MCF 10A (cell line): ENCODE measurements at places on chromosomes 2 and 18. TPM values are rescaled to one million over a fixed set of nuclear protein-coding genes. Genes with fewer than 3 reads are reported as not detected.
A peak's percentile ranks its signal among the peaks of the same experiment; 100 is the strongest.

- DNase-seq = peak; percentile 70
Observed at GRCh38 chr2:47219970-47220369, 64.9 kb upstream of the STPG4 start.

Gene TP53I3
- 81.8 and 99.8 TPM in 2 replicates for total RNA-seq

DNA sequence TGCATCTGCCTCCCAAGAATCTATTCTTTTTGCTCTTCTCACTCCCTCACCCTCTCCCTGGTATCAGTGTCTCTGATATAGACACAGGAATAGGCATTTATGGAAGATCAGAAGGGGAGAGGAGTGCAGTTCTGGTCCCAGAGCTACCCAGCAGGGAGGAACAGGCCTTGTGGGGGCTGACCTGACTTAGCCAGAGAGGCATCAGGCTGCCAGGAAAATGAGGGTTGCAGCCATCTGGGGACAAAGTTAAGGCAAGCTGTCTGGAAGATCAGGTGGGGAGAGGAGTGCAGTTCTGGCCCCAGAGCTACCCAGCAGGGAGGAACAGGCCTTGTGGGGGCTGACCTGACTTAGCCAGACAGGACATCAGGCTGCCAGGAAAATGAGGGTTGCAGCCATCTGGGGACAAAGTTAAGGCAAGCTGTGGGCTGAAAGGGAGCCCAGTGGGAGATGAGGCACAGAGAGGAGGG, 69.9 kb upstream of the HK2 start:
- no peak for DNase-seq

DNA sequence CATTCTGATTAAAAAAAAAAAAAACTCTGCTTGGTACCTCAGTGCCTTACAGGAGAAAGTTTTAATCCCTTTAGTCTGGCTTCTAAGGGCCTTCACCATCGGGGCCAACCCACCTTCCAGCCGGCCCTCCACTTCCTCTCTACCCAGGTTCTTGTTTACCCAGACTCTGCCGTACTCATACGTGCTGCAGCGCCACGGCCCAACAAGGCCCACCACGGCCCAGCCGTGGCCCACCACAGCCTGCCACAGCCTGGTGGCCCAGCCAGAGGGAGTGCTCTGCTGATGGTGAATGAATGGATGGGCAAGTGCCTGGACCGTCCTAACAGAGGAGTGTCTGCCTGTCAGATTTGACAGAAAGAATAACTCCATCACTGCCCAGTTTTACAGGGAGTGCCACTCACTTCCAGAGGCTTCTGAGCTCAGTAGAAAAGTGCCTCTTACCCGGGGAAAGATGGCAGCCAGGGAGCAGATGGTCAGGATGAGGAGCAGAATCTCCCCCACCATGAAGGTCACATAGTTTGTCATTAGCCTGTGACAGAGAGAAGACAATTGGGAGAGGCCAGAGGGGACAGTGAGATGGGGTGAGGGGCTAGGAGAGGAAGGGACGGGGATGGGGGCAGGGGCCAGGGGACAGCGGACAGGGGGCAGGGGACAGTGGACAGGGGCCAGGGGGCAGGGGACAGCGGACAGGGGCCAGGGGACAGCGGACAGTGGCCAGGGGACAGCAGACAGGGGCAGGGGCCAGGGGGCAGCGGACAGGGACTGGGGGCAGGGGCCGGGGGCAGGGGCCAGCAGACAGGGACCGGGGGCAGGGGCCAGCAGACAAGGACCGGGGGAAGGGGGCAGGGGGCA, 38.2 kb downstream of the CENPO start:
- no peak for DNase-seq

Gene NRBP1
- 79.5 and 97.3 TPM in 2 replicates for total RNA-seq

Gene TMSB10
- 3,313 and 3,349 TPM in 2 replicates for total RNA-seq

Gene GTF2A1L
- not detected in 2 replicates for total RNA-seq

DNA sequence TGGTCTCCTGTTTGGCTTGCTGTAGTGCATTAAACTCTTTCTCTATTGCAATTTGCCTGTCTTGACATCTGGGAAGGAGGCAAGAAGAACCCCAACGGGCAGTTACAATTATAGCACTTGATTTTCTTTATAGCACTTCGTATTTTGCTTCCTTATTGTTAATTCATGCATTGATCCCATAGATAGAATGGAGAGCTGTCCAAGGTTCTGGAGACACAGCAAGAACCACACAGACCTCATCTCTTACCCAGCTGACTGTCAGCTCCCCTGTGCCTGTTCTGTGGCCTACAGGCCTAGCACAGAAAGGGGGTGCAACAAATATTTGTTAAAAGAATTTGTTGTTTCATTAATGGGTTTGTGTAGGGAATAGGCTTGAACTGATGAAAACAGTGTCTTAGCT, 194.3 kb downstream of the GALNT1 start:
- peak; percentile 49 for DNase-seq

Gene C2orf66
- total RNA-seq = 0.61 and 0.98 TPM in 2 replicates

- DNase-seq = no peak
Observed at GRCh38 chr18:74982946-74983635, 225.8 kb downstream of the PTGR3 start.

Gene CPO
- total RNA-seq = not detected in 2 replicates

GRCh38 chr2:63486861-63487290, 101.4 kb downstream of the WDPCP start:
- peak; percentile 2 for DNase-seq

DNA sequence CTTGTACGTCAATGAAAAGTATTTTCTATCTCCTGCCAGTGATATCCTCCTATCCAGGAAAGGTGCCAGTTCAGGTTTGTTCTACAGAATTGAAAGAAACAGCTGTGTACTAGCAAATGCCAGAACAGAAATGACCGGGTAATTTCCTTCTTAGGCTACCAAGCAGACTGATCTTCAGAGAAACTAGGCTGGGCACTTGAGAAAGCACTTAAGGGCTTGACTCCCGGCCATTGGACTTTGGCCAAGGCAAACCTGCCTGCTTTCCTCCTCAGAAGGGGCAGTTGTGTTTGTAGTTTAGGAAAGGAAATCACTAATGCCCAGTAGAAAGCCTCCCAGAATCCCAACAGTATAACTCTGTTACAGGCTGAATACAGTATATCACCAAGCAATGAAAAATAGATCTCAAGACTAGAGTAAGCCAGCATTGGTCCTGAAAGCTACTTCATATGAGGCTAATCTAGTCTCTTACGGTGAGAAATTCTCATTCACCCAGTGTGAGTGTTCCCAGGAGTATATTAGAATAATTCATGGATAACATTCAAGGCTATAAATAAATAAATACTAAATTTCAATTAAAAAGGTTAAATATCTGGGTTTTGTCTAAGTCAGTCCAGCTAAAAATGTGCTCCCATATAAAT, 43.0 kb upstream of the COL5A2 start:
- DNase-seq = peak; percentile 63

Gene NEU2
- total RNA-seq = not detected in 2 replicates

DNA sequence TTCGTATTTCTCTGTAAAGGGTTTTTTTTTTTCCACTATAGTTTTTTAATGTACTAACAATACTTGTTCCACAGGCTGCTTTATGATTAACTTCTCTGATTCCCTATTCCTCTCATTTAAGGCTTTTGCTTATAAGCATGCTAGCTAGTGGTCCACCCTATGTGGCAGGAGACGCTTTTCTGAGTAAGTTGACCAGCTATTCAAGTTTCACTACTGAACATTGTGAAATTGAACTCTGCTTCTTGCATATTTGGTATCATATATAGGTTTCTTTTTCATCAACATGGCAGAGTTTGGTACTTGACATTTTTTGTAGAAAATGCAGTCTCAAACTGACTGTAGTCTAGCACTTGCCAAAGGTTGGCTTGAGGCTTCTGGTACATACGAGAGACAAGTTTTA, 74.2 kb downstream of the OTX1 start:
- DNase-seq = no peak

DNA sequence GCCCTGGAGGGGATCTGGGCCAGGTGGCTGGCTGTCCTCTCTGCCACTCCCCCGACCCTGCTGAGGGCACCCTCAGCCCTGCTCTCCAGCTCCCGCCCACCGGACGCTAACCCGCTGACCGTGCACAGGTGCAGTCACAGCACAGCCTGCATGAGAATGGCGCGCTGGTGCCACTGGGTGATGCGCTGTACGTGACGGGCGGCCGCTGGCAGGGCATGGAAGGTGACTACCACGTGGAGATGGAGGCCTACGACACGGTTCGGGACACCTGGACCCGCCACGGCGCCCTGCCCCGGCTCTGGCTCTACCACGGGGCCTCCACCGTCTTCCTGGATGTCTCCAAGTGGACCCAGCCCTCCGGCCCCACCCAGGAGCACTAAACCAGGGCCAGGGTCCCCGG, 8.1 kb upstream of the ERFE start:
- no peak for DNase-seq

GRCh38 chr2:119005051-119005450, 63.1 kb downstream of the MARCO start:
- DNase-seq = peak; percentile 59

Gene SALL3
- not detected in 2 replicates for total RNA-seq

Gene GRB14
- 1.5 and 2.0 TPM in 2 replicates for total RNA-seq

DNA sequence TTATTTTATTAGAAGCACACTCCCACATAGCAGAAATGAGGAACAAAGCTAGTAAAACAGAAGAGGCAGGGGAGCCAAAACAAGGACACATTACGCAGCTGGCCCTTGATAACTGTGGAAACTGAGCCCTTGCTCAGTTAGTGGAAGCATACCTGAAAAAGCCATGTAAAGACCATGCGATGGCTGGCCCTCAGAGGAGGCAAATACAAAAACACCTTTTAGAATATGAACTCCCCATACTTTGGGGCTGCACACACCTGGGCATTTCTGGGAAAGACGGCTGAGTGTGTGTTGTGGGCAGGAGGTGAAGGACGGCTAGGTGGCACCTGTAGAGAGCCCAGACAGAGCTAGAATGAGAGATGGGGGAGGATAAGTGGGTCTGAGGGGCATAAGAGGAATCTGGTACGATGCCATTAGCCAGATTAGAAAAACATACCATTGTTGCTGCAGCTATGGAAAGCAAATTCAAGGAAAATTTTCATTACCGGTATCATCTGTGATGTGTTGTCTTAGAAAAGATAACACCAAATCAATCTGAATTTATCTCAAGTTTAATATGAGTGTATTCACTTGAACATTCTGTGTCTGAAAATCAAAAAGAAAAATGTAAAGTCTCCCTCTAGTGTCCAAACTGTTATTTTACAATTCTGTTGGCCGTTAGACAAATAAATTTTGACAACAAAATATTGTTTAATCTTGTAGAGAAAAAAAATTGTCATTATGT, 45.2 kb upstream of the SULT1C3 start:
- DNase-seq = no peak

GRCh38 chr2:39408351-39409136, 28.5 kb downstream of the MAP4K3 start:
- DNase-seq = no peak

DNA sequence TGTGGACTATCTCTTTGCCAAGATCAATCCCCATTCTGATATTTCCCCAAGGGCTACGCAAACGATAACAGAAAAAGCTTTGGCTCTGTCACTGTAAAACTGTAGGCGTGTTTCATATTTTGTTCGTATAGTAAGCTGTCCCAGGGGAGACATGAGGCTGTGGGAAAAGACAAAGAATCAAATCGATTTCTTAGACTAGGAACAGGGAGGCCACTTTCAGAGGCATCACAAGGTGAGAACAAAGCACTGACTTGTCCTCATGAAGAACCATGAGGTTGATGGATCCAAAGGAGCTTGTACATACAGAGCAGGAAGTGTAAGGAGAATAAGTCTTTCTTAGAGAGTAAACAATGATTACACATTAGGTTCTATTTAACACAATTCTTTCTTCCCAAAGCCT, 255.7 kb downstream of the HNMT start:
- DNase-seq = no peak

GRCh38 chr2:238259061-238260020, 19.5 kb upstream of the HES6 start:
- peak; percentile 42 for DNase-seq

DNA sequence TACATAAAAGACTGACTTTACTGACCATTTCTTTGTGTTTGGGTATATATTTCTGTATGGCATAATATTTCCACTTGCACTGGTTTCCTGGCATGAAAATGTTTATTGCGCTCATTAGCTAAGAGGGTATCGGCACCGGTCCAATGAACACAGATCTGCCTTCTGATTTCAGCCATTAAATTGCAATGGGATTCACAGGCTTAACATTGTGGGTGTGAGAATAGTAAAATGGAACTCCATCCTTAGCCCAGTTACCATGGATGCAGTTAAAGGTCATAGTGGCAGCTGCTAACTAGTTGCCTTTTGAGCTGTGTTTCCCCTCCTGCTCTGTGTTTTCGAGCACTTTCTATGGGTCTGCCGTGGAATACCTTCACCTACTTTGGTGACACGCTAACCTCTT, 352.6 kb upstream of the POU3F3 start:
- no peak for DNase-seq
